ENCODE measurements at places on chromosomes 13 and 19. TPM values are rescaled to one million over a fixed set of nuclear protein-coding genes. Genes with fewer than 3 reads are reported as not detected.

DNA sequence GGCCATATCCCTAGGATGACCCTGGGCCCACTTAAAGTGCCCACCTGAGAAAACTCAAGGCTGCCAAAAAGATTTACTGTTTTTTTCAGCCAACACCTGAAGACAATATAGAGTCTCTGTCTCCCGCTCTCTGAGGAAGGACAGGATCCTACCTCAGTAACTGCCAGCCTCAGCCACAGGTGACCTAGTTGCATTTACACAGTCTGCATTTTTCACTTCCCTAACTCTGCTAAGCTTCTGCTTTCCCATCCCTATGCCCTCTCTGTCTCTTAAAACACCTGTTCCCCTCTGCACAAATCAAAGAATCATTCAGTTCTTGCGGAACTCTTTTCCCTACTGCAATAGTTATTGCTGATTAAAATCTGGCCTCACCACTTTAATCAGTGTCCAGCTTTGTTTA lies 609.5 kb downstream of the UQCRFS1 start:
- H3K36me3 ChIP-seq = no peaks in the 10 kb centered on the region
- DNase-seq = no peak
- no peak overlapping the region for H3K4me3 ChIP-seq
- H3K27ac ChIP-seq = no peak overlapping the region
- H3K27me3 ChIP-seq = no peaks in the 10 kb centered on the region

The HSD17B14 gene
- total RNA-seq = 11.0 TPM

- H3K4me3 ChIP-seq = peak overlapping the region; percentile 99
- no peaks in the 10 kb centered on the region for H3K36me3 ChIP-seq
- H3K4me1 ChIP-seq = peaks cover 11% of the 10 kb centered on the region
- no peak for DNase-seq
- peak overlapping the region; percentile 99 for H3K27ac ChIP-seq
These were observed 1.6 kb upstream of the ZBTB7A start for GRCh38 chr19:4068047-4068966.

GRCh38 chr19:47652285-47652684 lies 43.4 kb downstream of the BICRA start:
- H3K27ac ChIP-seq = no peak overlapping the region
- no peaks in the 10 kb centered on the region for H3K27me3 ChIP-seq
- no peaks in the 10 kb centered on the region for H3K36me3 ChIP-seq
- no peak for DNase-seq
- H3K4me1 ChIP-seq = peaks cover 5% of the 10 kb centered on the region

GRCh38 chr19:47296036-47296435 lies 13.6 kb upstream of the C5AR1 start:
- DNase-seq = peak; percentile 75
- no peaks in the 10 kb centered on the region for H3K27me3 ChIP-seq
- no peaks in the 10 kb centered on the region for H3K4me1 ChIP-seq
- H3K4me3 ChIP-seq = no peak overlapping the region

DNA sequence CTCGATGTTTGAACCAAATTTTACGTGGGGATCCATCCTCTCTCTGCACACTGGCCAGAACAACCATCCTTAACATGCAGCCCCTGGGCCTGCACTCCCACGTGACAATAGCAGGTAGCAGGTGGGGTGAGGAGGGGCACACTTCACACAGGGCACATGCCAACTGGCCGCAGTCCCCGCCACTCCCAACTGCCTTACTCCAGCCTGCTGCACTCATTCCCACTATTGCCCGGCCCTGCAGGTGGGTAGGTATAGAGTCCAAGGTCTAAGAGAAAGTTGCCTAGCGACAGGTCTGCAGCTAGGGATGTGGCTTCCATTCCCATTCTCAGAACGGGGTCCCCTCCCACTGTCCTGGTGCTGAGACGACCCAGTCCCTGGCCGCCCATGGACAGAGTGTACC lies 18.0 kb downstream of the VRK3 start:
- DNase-seq = no peak
- no peaks in the 10 kb centered on the region for H3K27me3 ChIP-seq
- no peaks in the 10 kb centered on the region for H3K4me1 ChIP-seq
